ENCODE measurements at places on chromosomes 2 and 18.

GRCh38 chr2:60275958-60276357 is 277.5 kb downstream of the BCL11A start:
- no peak for DNase-seq

GRCh38 chr2:114616-115015 is 68.3 kb upstream of the FAM110C start:
- no peak for DNase-seq

- DNase-seq: no peak
Measured at GRCh38 chr2:36633470-36634092, 35.6 kb upstream of the FEZ2 start.

DNA sequence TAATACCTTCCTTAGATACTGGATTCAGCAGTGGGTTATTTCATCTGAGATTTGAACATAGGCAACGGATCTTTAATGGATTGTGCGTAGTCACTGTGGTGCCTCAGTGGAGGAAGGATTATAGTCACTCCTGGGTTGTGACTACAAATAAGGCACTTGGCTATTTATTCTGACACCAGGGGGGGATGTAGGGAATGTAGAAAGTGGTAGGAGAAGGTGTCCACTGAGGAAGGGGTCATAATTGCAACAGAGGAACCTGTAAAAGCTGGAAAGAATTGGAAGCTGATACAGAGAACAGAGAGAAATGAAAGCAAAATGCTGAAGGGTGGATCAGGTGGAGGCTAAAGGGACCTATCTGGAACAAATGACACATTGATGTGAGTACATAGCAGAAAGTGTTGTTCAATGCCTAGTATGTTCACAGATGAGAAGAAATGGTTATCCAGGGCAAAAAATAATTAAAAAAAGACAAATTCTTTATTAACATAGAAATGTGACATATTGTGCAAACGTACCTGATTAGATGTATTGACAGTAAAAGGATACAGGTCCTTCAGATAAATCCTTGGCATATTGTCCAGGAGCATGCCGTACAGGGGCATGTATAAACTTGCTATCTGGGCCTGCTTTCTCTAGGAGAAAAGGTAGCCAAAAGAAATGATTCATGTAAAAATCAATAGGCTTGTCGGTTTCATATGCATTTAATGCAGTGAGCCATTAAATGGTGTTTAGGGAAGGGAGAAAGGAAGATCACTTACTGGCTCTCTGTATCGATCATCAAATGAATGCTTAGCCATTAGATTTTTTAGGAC is 91.2 kb upstream of the CCDC195 start:
- DNase-seq: peak; percentile 10

GRCh38 chr18:59705145-59705544 is 7.9 kb upstream of the CCBE1 start:
- no peak for DNase-seq

GRCh38 chr2:16708173-16708572 is 42.5 kb upstream of the CYRIA start:
- DNase-seq: no peak

- no peak for DNase-seq
Measured at GRCh38 chr2:182950546-182950945, 84.1 kb upstream of the FRZB start.

DNA sequence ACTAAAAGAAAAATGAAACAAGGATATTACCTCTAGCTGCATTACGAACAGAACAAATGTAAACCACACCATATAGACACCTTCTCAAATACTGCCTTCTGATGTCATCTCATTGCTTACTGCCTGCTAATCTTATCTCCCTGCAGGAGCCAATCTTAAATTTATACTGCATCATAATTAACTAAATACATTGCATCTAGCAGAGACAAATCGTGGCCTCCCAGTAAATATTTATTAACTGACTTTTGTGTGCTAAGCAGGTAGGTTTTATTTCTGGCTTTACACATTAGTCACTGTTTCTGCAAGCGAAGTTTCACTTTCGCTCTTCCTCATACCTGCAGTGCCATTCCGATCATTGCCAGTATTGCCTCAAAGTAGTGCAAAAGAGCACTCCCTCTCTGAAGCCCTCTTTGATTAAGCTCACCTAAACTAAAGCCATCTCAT is 67.5 kb downstream of the SPATS2L start:
- DNase-seq: peak; percentile 20

- DNase-seq: no peak
Measured at GRCh38 chr2:235640926-235641723, 147.3 kb downstream of the AGAP1 start.

GRCh38 chr2:197198890-197199289 is 111.7 kb downstream of the ANKRD44 start:
- DNase-seq: no peak

GRCh38 chr2:231270221-231271114 is 72.0 kb downstream of the ARMC9 start:
- no peak for DNase-seq

GRCh38 chr2:118611691-118612090 is 235.8 kb downstream of the EN1 start:
- DNase-seq: no peak

DNA sequence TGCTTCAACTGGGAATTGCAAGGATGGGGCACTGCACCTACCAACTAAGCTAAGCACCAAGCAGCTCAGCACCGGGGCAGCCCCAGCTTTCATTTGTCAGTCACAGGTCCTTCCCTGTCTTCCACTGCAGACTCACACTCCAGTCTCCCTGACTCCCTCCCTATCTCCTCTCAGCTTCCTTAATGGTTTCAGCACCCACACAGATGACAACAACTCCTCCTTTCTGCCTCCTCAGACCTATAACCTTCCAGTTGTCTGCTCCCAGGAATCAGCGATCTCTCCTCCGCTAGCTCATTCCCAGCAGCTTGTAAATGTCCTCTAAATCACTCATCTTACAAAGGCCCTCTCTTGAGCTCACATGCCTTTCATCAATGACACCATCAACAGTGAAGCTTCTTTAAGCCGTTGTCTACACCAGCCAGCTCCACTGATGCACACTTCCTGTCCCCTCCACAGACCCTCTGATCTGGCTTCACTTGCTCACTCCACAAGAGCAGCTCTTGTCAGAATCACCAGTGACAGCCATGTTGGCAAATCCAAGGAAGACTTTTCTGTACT is 32.1 kb downstream of the CLASP1 start:
- no peak for DNase-seq

GRCh38 chr2:182915369-182916326 is 49.2 kb upstream of the FRZB start:
- no peak for DNase-seq

DNA sequence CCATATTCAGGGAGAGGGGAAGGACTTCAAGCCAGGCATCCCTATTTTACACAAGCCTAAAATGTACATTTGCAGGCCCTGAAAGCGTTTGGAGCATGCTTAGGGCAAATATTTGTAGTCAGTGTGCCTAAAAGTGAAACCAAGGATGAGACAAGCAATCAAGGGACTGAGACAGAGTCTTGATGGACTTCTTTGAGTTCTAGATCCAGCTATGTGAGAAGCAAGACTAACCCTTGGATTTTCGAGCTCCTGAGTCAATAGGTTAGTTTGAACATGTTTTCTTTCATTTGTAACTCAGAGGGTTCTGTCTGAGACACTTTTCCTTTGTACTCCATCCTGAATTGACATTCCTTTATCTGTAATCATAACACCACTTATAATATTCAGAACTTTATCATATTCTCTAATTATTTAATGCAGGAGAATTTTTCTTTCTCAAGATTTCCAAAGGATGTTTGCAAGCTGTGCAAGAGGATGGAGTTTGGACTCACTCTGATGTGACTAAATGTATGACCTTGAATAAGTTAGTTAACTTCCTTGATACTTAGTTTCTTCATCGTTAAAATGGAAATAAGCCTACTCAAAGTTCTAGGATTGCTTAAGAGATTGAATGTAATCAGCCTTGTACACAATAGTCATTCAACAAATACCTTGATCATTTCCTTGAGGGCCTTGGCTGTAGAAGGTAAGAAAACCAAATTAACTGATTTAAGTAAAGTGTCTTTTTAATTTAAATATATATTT is 1237.8 kb upstream of the ZEB2 start:
- no peak for DNase-seq

- no peak for DNase-seq
Measured at GRCh38 chr2:20210462-20210861, 14.5 kb downstream of the SDC1 start.

DNA sequence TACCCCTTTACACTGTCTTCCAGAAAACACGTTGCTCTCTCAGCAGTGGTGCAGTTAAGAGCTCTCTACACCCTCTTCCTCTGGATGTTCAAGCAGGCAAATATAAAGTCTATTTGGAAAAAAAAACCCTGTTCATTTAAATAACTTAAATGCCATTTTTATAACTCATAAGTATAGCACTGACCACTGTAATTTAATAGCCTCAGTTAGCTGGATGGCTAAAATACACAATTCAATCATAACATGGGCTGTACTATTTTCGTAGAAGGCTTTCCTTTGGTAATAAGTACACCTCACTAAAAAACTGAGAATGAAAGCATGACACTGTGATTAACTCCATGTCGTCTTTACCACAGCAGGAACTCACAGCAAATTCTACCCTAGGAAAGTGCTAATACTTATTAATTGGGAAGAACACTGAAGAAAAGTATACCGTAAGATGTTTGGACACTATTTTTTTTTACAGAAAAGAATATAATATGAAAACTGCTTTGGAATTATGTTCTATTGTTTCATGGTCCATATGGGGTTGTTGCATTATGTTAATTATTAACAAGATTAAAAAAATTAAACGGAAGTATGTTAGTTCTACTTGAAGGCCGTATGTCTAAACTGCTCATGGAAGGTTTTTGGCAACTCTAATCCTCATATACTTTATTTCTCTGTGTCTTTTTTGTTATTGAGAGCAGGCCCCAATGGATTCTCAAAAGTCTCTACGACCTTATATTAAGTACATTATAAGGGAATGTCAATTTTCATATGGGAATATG is 269.1 kb downstream of the ZNF385B start:
- DNase-seq: no peak

DNA sequence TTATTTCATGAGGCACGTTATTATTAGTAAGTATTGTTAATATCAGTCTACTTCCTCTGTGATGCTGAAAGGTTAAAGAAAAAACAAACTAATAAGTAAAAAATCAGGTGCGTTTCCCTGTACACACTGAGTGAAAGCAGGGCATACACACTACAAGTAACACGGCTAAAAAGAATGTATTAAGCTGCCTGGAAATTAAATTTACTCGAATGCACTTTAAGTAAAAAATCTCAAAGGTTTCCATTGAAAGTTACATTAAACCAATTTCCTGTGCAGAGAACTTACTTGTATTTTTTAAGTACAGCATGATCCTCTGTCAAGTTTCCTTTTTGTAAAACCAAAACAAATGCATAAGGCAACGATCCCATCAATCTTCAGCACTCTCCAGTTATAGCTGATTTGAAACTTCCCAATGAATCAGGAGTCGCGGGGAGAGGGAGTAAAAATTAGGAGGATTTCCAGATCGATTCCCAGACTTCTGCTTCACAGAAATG is 633 bp downstream of the BCL2 start:
- DNase-seq: no peak

GRCh38 chr2:85939131-85939530 is 50.3 kb upstream of the ST3GAL5 start:
- DNase-seq: no peak

GRCh38 chr2:43333656-43334144 is 107.3 kb upstream of the ZFP36L2 start:
- no peak for DNase-seq

DNA sequence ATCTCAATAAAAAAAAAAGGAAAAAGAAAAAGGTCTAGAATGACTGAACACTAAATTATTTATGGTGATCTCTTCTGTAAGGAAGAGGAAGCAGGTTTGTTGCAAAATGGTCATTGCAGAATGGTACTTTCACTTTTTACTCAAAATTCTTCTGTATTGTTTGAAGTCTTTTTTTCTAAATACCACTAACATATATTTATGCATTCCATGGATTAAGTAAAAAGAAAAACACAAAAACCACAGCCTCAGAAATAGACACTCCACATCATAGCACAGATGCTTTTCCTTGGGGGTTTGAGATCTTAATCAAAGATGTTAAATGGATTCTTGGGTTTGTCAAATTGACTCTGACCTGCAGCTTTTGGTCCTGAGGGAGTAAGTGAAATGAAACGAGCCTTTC is 47.4 kb downstream of the RHOB start:
- no peak for DNase-seq

- no peak for DNase-seq
Measured at GRCh38 chr2:42156721-42157120, 12.4 kb upstream of the EML4 start.

- DNase-seq: no peak
Measured at GRCh38 chr2:86251840-86252266, 52.6 kb downstream of the MRPL35 start.

DNA sequence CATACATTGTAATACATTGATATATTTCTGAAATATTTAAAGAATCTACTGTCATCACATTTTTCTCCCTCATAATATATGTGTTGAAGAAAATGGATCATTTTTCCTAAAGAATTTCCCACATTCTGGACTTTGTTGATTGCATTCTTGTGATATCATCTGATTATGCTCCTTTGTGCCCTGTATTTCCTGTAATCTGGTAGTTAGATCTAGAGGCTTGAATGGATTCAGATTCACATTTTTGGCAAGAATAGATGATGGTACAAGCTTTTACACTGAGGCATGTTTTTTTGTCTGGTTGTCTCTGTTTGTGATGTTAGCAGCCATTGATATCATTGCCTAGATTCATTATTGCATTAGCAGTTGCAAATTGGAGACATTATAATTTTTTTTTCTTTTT is 13.4 kb downstream of the UBXN2A start:
- DNase-seq: no peak

GRCh38 chr2:186634701-186635100 is 44.8 kb downstream of the ITGAV start:
- DNase-seq: no peak

- DNase-seq: no peak
Measured at GRCh38 chr2:218485986-218486667, 67.2 kb downstream of the VIL1 start.

- DNase-seq: no peak
Measured at GRCh38 chr18:23036660-23037201, 98.6 kb upstream of the CABLES1 start.

- DNase-seq: no peak
Measured at GRCh38 chr2:222592176-222592575, 63.7 kb downstream of the FARSB start.

GRCh38 chr2:143611336-143611735 is 482.1 kb downstream of the ARHGAP15 start:
- DNase-seq: no peak

- no peak for DNase-seq
Measured at GRCh38 chr2:48856144-48856543, 100.6 kb upstream of the LHCGR start.

- DNase-seq: no peak
Measured at GRCh38 chr18:60870261-60871153, 462.7 kb upstream of the CDH20 start.

DNA sequence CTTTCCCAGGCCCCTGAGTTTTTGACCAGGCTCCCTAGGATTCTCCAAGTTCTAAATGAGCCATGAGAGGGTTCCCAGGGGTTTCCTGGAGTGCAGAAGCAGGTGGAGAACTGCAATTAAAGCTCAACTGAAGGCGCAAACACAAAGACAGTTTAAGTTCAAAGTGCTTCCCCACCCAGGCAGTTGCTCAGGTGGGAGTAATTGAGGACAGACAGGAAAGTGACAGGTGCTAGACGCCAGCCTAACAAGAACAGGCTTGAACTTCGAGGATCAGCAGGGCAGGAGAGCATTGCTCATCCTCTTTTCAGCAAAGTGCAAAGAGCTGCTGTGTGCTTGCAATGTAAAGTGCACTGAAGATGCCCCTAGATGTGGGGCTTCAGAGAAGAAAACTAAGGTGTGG is 77.2 kb upstream of the ST8SIA3 start:
- no peak for DNase-seq

All from T47D (cell line).